ENCODE measurements at places on chromosomes 4 and X.

GRCh38 chr4:42453612-42454011 lies 56.3 kb downstream of the SHISA3 start:
- no peak for DNase-seq

- DNase-seq: no peak
These were observed 30.4 kb downstream of the TXK start for GRCh38 chr4:48103483-48104139.

DNA sequence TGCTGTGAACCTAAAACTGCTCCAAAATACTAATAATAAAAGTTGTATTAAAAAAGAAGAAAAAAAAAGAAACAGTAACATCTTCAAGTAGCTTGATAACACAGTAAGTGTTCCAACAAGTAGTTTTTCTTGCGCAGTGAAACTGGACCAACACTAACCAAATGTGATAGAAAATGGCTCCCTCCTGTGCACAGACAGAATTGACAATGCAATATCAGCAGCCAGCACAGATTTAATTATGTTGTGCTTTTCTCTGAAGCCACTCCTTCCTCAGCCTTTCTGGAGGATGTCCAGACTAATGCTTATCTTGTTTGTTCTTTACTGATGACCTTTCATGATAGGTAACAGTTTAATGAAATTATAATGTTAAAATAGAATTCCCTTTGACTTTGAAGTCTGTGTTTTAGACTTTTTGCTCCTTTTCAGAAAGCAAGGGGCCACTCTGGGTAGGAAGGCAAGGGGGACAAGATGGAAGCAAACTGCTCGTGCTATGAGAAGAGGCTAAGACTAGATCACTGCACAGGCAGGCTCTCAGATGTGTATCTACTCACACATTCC lies 147.1 kb upstream of the RPL34 start:
- DNase-seq: no peak

- DNase-seq: no peak
These were observed 44.2 kb upstream of the SCRG1 start for GRCh38 chr4:173443121-173443520.

- no peak for DNase-seq
These were observed 230.6 kb downstream of the NSUN7 start for GRCh38 chr4:40980318-40980883.

GRCh38 chrX:138856881-138857604 lies 145.5 kb upstream of the FGF13 start:
- no peak for DNase-seq

- DNase-seq: no peak
These were observed 32.3 kb upstream of the AFAP1 start for GRCh38 chr4:7971881-7972500.

GRCh38 chr4:139552517-139553307 lies 3.3 kb downstream of the SETD7 start:
- DNase-seq: no peak

DNA sequence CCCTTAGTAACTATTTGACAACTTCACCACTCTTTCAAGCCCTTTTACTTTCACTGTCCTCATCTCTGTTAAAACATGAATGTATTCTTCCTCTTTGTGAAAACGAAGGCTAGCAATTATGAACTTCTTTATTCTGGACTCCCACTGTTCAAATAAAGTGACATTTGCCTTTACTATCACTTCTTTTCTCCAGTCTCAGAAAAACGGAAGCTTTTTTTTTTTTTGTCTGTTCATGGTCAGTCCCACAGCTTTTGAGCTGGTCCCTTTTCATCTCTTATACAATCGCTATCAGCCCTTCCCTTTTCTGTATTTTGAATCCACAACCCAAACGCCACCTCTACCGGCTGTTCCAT lies 327.7 kb downstream of the DKK2 start:
- DNase-seq: no peak

DNA sequence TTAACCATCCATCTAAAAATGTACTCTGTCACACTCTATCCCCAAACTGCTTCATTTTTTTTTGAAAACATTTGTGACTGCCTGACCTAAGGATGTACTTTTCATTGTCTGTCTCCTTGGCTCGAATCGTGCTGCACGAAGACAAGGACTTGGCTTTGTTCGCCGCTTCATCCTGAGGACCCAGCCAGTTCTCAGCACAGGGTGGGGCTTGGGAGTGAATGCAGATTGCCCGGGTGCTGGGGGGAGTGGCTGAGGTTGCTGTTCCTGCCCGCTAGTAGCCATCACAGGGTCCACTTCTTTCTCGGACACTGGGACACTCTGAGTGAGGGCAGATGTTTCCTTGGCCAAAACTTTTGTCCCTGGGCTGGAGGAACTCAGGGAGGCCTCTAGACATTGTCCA lies 70.1 kb upstream of the CLCN4 start:
- DNase-seq: no peak

GRCh38 chrX:130091980-130092522 lies 18.2 kb downstream of the ELF4 start:
- DNase-seq: peak; percentile 85

DNA sequence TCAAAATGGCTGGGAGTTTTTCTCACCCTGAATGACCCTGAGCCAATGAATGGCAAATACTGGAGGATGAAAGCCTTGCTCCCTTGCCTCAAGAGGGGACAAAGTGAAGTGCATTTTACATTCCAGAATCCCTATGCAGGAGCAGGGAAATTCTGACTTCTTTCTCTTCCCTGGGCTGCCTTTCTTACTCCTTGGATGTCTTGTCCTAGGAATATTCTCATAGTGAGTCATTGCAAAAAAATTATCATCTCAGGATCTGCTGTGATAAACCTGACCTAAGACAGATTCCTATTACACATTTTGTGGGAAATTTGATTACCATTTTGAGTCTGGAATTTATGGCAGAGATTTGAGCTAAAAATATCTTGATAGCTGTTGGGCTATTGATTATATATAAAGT lies 199.9 kb downstream of the TMA16 start:
- DNase-seq: no peak

- no peak for DNase-seq
These were observed 35.8 kb upstream of the LEF1 start for GRCh38 chr4:108204518-108204917.

DNA sequence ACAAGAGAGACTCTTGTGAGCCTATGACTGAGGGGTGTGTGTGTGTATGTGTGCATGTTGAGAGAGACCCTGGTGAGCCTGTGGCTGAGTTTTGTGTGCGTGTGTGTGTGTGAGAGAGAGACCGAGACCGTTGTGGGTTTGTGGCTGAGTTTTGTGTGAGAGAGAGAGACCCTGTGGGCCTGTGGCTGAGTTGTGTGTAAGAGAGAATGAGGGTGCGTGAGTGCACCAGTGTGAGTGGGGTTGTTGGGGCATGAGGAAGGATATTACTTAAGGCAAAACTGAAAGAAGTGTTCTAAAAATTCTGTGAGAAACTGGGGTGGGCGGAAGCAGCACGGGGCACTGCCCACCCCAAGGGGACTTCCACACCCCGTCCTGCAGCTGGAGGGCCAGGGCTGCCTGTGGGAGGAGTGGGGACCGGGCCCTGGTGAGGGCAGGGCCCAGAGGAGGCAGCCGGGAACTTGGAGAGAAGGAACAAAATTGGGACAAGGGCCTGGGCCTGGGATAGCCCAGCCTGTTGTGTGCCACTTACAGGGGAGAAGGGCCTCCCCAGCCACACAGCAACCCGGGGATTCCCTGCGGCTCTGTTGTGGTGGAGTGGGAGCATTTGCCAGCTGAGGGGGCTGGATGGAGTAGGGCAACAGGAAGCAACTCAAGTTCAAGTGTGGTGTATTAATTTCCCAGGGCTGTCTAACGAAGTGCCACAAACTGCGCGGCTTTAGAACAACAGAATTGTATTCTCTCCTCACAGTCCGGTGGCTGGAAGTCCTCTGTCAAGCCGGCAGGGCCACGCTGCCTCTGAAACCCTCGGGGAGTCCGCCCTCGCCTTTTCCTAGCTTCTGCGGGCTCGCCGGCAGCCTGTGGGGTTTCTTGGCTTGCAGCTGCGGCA lies 22.1 kb downstream of the TMEM131L start:
- no peak for DNase-seq

- DNase-seq: no peak
These were observed 28.3 kb upstream of the PGRMC2 start for GRCh38 chr4:128315756-128316520.

GRCh38 chrX:125654501-125654900 lies 334.8 kb downstream of the TEX13C start:
- DNase-seq: no peak

DNA sequence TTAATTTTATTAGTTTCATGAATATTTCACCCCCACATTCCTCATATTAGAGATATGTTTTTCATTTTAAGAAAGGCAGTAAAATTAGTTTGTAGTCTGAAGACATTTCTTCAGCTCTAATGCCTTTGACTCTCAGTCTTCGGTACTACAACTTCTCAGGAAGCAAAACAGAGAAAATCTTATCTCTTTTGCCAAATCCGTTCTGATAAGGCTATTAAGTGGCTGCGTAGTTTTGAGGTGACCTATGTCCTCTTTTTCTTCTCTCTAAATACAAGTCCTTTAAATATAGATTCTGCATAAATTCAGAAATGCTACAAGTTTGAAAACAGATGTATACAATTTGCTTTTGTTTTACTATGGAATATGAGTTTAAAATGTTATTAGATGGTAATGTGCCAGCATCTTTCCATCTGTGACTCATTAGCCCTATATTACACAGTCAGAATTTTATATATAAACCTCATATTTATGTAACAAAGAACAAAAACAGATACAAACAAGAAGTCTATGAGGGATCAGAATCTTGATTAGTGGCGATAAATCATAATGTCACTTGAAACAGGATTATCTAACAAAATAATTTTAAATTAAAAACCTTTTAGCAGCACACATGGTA lies 181.2 kb upstream of the ETNPPL start:
- DNase-seq: peak; percentile 8

- DNase-seq: no peak
These were observed 33.6 kb upstream of the TAPT1 start for GRCh38 chr4:16259889-16260246.

DNA sequence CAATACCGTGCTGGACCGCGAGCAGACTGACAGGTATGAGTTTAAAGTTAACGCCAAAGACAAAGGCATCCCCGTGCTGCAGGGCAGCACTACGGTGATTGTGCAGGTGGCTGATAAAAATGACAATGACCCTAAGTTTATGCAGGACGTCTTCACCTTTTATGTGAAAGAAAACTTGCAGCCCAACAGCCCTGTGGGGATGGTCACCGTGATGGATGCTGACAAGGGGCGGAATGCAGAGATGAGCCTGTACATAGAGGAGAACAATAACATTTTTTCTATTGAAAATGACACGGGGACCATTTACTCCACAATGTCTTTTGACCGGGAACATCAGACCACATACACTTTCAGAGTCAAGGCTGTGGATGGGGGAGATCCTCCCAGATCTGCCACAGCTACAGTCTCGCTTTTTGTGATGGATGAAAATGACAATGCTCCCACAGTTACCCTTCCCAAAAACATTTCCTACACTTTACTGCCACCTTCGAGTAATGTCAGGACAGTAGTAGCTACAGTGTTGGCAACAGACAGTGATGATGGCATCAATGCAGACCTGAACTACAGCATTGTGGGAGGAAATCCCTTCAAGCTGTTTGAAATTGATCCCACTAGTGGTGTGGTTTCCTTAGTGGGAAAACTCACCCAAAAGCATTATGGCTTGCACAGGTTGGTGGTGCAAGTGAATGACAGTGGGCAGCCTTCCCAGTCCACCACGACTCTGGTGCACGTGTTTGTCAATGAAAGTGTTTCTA lies 3.2 kb downstream of the PCDH7 start:
- no peak for DNase-seq

GRCh38 chrX:115988825-115989224 lies 181.7 kb upstream of the AGTR2 start:
- DNase-seq: no peak

DNA sequence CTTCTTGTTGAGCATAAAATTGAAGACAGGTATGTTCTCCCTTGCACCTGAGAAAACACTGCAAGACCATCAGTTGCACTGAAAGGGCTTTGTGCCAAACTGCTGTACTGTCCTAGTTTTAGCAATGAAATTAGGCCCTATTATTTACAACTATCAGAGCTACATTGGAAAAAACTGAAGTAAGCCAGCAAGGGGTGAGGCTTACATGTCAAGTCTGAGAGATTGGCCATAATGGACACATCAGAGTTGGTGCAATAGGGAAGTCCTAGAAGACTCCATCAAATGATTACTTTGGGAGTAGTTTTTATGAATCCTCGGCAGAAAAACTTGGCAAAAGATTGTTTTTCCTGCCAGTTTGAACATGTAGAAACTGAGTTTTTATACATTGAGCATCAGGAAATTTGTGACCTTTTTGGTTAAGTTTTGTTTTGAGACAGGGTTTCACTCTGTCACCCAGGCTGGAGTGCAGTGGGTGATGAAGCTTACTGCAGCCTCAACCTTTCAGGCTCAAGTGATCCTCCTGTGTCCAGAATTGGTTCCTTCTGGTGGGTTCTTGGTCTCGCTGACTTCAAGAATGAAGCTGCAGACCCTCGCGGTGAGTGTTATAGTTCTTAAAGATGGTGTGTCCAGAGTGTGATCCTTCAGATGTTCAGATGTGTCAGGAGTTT lies 160.1 kb upstream of the BANK1 start:
- DNase-seq: no peak

DNA sequence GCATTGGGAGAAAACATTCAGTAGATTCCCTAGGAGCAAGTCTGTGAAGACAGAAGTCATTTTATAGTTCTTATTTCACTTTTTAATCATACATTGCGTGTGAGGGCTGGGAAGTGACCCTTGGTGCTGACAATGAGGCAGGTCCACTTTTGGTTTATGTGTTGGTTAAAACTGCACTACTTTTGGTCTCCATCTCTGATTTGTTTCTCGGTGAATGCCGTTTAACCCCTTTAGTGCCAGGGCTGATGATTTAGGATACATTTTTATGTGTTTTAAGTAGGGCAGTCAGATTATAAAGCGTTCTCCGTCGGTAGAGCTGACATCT lies 110.4 kb downstream of the AFF1 start:
- no peak for DNase-seq

GRCh38 chr4:125140966-125141495 lies 173.7 kb upstream of the FAT4 start:
- DNase-seq: no peak

- DNase-seq: no peak
These were observed 61.4 kb downstream of the PAPSS1 start for GRCh38 chr4:107658400-107659336.

GRCh38 chr4:162610116-162610515 lies 446.3 kb upstream of the FSTL5 start:
- no peak for DNase-seq

GRCh38 chrX:42946544-42947194 lies 168.7 kb upstream of the PPP1R2C start:
- DNase-seq: no peak

All from CMK (cell line).